ENCODE measurements at places on chromosomes 2 and 18.
A peak's percentile ranks its signal among the peaks of the same experiment; 100 is the strongest.

- no peak for DNase-seq
These were observed 14.4 kb upstream of the SALL3 start for GRCh38 chr18:78965260-78965659.

- no peak for DNase-seq
These were observed 51.5 kb downstream of the TWIST2 start for GRCh38 chr2:238899386-238899785.

DNA sequence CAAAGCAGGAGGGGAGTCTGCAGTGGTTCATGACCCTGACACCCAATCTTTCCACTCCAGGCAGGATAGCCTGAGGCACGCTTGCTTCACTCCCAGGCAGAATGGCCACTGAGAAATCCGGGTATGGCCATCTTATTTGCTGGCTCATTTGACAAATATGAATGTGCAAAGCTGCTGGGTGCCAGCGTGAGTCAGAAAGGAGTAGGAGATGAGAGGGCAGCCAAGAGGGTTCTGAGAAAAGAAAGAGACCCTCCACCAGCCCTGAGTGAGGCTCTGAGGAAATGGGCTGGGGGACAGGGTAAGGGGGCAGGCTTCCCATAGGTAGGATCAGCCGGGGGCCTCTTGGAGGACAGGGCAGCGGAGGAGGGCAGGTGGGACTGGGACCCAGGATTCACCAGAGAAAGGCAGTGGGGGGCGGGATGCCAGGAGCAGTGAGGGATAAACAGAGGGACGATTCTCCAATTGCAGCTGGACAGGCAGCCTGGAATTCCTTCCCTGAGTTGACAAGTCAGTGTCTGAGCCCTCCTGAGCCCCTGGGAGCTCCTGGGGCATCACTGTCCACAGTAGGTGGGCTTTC is 15.2 kb downstream of the RAMP1 start:
- peak; percentile 53 for DNase-seq

- DNase-seq: no peak
These were observed 11.0 kb downstream of the SPRED2 start for GRCh38 chr2:65421432-65421748.

DNA sequence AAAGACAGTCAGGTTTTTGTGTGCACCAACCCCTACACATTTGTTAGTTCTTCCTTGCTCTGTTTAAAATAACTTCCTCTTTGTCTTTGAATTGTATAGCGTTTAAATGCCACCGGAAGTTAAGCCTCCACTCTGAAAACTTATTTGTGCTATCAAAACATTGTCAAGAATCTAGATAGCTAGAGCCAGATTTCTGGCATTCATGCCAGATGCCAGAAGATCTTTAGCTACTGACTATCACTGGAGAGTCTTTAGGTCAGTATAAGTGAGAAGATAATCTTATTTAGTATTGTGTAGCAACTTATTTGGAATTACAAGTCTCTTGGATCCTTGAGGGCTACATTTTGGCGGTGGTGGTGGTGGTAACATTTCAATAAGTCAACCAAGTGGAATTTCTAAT is 63.4 kb upstream of the ADAM23 start:
- DNase-seq: no peak

DNA sequence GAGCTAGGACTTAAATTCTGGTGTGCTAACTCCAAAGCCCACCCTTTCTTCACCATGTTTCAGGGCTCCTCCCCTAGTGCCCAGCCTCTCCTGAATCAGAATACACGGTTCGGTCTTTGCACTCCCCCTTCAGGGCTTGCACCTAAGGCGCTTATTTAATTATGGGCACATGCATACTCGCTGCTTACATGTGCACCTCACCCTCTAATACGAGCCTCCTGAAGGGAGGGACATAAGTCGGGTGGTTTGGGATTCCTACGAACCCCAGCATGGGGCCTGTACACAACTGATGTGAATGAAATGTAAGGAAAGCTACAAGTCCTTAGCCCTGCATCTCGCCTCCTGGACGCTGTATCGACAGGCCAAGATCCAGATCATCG is 435 bp downstream of the IFT172 start:
- peak; percentile 22 for DNase-seq

DNA sequence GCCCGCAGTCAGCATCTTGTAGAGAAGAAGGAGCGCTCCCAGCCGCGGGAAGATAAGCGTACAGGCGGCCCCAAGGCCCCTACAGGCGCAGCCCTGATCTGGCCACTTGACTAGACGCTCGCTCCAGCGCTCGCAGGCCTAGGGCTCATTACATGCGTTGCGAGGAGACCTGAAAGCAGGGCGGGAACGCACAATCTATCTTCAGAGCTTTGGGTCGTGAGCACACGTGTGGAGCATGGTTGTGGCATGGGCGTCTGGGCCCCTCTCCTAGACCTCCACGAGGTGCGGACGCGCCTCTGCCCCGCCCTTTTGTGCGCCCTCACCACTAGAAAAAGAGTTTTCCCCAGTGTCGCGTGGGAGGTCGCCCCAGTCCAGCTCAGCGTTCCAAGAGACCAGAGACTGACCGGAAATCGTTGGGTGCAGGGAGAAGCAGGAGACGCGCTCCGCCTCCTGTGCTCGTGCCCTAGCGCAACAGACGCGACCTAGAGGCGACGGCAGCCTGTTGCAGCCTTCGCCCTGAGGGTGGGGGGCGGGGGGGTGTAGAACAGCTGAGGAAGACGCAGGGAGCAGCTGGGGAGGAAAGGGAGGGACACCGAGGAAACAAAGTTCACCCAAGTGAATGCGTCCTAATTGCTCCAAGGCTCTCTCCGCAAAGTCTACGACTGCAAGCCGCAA is 12.6 kb downstream of the NR4A2 start:
- peak; percentile 14 for DNase-seq

DNA sequence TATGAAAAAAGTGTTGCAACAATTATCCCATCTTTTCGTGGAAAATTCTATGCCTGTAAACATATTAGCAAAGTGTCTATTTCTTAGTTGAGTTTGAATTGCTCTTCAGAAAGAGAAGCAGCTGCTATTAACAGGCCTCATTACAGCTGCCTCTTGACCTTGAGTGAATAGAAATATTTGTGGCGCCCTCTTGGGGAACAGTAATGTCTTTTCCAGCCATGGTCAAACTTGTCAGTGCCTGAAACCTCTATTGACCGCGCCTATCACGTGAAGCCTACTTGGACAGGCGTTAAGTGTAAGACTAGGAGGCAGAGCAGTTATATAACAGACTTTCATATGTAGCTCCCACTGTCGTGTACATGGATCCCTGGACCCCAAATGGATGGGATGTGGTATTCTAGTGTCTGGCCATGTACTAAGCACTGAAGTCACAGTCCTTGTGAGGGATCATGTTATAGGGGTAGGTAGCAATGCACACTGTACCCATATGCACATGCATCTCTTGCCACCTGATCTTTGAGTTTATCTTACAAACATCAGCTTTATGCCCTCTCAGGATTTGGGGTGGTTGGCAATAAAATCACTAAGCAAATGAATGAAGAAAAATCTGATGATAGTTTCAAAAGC is 245.0 kb downstream of the PTGR3 start:
- peak; percentile 40 for DNase-seq

DNA sequence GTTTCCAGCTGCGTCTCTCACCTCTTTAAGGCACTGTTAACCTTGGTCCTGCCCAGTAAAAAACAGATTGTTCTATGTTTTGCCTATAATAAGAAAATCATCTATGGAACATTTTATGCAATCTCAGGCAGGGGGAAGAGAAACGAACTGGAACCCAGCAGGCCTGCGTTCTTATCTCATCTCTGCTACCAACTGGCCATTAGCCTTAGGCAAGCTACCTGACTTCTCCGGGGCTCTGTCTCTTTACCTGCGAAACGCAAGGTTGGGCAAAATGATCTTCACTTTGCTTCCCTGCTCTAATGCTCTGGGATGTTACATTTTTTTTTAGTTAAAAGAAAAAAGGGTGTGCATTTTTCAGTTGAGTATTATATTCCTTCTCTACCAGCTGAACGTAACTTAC is 70.5 kb upstream of the WIPF1 start:
- DNase-seq: no peak

DNA sequence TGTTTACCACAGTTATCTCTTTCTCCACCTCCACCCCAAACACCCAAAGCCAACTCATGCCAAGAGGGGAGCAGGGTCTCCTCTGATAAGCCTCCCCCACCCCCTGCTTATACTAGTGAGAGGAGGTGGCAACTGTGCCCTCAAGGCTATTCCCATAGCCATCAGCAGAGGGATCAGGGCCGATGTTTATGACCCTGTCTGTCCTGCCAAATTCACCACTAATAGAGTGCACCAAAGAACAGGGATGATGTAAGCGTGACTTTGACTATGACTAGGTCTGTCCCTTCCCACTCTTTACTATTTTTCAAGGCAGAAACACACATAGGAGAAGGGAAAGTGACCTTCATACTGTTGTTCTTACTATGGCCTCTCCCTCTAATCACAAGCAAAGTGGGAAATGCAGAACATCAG is 74.6 kb downstream of the CLHC1 start:
- DNase-seq: peak; percentile 38

- peak; percentile 28 for DNase-seq
These were observed 68.2 kb upstream of the SLC35G4 start for GRCh38 chr18:11541179-11541578.
